Type B pancreatic cell (in vitro differentiated cells): ENCODE measurements at places on chromosomes 12 and 14. TPM values are rescaled to one million over a fixed set of nuclear protein-coding genes. Genes with fewer than 3 reads are reported as not detected.

The KRT73 gene
- 0.12 TPM in 1 of 2 replicates, not detected in the other for total RNA-seq

The WDHD1 gene
- 15.5 and 36.0 TPM in 2 replicates for total RNA-seq

The SRGAP1 gene
- total RNA-seq = 13.1 and 14.9 TPM in 2 replicates

The ERP27 gene
- total RNA-seq = 12.4 and 42.3 TPM in 2 replicates

The BDKRB2 gene
- total RNA-seq = 2.1 and 3.6 TPM in 2 replicates

The RHEBL1 gene
- 0.88 and 1.8 TPM in 2 replicates for total RNA-seq

The CLEC4C gene
- total RNA-seq = not detected in 2 replicates

The INSM2 gene
- total RNA-seq = 0.12 and 0.26 TPM in 2 replicates

The LRP1 gene
- 96.4 and 138 TPM in 2 replicates for total RNA-seq

The RHOF gene
- total RNA-seq = 24.9 and 26.0 TPM in 2 replicates

The DLGAP5 gene
- 18.8 and 58.8 TPM in 2 replicates for total RNA-seq

The BDKRB1 gene
- 0.62 TPM in 1 of 2 replicates, not detected in the other for total RNA-seq

The KRT75 gene
- total RNA-seq = not detected in 2 replicates

The GNB3 gene
- 6.3 and 25.2 TPM in 2 replicates for total RNA-seq

The CNTN1 gene
- 19.3 and 25.2 TPM in 2 replicates for total RNA-seq

The RTL1 gene
- total RNA-seq = 1.5 and 5.4 TPM in 2 replicates

The DEPDC4 gene
- 1.6 and 2.6 TPM in 2 replicates for total RNA-seq

The GPR162 gene
- 5.4 and 17.8 TPM in 2 replicates for total RNA-seq

The CACNA2D4 gene
- total RNA-seq = 0.87 and 1.1 TPM in 2 replicates

The SERPINA10 gene
- total RNA-seq = 1.5 and 2.8 TPM in 2 replicates

The SELPLG gene
- total RNA-seq = 0.31 and 0.48 TPM in 2 replicates

The CPNE6 gene
- total RNA-seq = not detected in 2 replicates

The GPR68 gene
- 0.33 and 0.58 TPM in 2 replicates for total RNA-seq

The SPIC gene
- total RNA-seq = not detected in 2 replicates

The AMIGO2 gene
- total RNA-seq = 4.8 and 9.3 TPM in 2 replicates

The FZD10 gene
- 7.5 and 17.7 TPM in 2 replicates for total RNA-seq

The PRICKLE1 gene
- 11.7 and 28.7 TPM in 2 replicates for total RNA-seq

The KERA gene
- 0.17 and 0.24 TPM in 2 replicates for total RNA-seq

The ASB2 gene
- 0.21 and 0.60 TPM in 2 replicates for total RNA-seq

The RNASE1 gene
- total RNA-seq = 476 and 793 TPM in 2 replicates

The TAS2R46 gene
- total RNA-seq = 0.85 and 1.0 TPM in 2 replicates

The CCDC198 gene
- 7.1 and 60.3 TPM in 2 replicates for total RNA-seq

The DIP2B gene
- total RNA-seq = 27.2 and 28.6 TPM in 2 replicates

The TAS2R30 gene
- total RNA-seq = 1.3 and 2.3 TPM in 2 replicates

The KCNC2 gene
- total RNA-seq = 1.3 and 2.5 TPM in 2 replicates

The CCDC196 gene
- not detected in 2 replicates for total RNA-seq

The PRKAG1 gene
- total RNA-seq = 58.7 and 66.3 TPM in 2 replicates
